ENCODE measurements at places on chromosomes 1 and 21.

- DNase-seq: no peak
Observed at GRCh38 chr1:205082431-205082830, 1.8 kb downstream of the TMEM81 start.

- no peak for DNase-seq
Observed at GRCh38 chr1:93699503-93700168, 18.0 kb upstream of the BCAR3 start.

DNA sequence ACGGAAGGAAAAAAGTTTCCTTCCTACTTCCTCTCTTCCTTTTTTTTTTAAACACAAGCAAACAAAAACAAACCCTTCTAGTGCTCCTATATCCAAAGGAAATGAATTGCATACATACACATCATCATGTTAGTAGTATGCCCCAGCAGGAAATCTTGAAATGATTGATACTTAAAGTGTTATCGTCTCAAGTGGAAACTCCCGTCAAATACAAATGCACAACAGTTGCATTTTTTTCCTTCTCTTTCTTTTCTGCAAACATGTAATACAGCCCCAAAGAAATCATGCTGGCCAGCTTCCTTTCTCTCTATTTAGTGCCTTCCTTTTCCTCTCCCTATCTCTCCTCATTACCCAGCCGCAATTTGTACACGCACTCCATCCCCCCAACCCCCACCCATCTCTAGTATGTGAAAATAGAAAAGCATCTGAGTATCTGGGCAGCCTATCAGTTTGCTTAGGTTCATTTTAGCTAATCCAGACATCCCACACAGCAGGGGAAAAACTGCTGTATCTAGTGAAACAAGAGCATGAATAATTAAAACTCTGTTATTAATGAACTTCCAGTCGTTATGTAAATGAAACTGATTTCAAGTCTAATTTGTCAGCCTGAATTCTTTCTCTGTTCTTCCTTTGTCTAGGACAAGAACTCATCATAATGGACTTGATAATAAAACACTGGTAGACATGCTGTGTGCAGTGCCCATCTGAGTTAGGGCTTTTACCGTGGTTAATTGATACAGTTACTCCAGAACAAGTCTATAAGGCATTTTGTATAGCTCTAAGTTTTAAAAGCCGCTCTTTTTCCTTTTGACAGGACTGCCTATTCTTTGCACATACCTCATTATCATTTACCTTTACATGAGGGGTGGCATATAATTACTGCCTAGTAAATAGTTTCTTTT lies 336.5 kb upstream of the ADGRL2 start:
- no peak for DNase-seq

- DNase-seq: no peak
Observed at GRCh38 chr1:243335292-243335691, 79.5 kb downstream of the SDCCAG8 start.

DNA sequence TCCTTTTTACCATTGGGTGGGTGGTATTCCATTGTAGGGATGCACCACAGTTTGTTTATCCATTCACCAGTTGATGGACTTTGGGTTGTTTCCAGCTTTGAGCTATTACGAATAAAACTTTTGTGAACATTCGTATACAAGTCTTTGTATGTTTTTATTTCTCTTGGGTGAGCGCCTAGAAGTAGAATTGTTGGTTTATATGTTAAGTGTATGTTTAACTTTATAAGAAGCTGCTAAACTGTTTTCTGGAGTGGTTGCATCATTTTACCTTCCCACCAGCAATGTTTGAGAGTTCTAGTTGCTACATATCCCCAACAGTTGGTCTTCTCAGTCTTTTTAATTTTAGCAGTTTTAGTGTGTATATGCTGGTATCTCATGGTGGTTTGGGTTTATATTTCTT lies 132.5 kb downstream of the PEX14 start:
- no peak for DNase-seq
